ENCODE measurements at places on chromosomes 5 and 9.
A peak's percentile ranks its signal among the peaks of the same experiment; 100 is the strongest.

DNA sequence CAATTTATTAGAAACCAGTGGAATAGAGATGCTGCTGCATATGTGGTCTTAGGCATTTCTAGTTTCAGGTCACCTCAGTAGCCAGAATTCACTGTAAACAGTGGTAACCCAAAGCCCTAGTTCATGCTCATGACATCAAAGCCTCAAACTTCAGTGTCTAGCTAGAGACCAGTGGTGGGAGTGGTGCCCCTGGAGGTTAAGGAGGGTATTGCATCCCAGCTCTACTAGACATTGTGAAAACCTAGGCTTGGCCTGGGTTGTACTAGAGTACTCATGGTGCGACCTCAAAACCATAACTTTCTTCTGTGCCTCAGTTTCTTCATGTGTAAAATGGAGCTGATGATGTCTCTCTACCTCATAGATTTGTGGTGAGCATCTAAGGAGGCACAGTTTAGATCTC is 18.8 kb downstream of the COL5A1 start:
- peak; percentile 45 for DNase-seq

DNA sequence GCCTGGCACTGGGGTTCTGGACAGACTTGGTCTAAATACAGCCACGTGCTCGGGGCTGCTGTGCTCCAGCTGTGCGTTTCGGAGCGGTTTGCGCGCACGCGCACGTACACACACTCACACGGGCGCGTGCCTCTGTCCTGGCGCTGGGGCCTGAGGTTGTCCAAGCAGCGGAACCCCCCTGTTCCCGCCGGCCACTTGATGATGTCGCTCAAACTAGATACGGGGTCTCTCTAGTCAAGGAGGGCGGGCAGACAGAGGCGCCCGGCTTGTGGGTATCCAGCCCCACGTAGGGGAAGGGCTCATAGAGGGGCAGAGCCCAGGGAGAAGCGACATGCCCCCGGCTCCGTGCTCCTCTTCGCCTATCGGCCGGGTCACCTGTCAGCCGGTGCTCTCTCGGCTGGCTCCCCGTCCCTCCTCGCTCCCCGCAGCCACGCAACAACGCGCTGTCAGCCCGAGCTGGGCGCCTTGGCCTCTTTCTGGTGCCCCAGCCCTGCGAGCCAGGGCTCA is 8.9 kb downstream of the NR2F1-AS1 start:
- no peak for DNase-seq

- DNase-seq = no peak
Measured at GRCh38 chr9:81598123-81598497, 91.2 kb downstream of the TLE1 start.

GRCh38 chr9:132234535-132234934 is 72.7 kb downstream of the NTNG2 start:
- no peak for DNase-seq

GRCh38 chr5:68007451-68007850 is 208.1 kb upstream of the PIK3R1 start:
- peak; percentile 94 for DNase-seq

- no peak for DNase-seq
Measured at GRCh38 chr9:109973336-109973735, 193.3 kb downstream of the PALM2AKAP2 start.

DNA sequence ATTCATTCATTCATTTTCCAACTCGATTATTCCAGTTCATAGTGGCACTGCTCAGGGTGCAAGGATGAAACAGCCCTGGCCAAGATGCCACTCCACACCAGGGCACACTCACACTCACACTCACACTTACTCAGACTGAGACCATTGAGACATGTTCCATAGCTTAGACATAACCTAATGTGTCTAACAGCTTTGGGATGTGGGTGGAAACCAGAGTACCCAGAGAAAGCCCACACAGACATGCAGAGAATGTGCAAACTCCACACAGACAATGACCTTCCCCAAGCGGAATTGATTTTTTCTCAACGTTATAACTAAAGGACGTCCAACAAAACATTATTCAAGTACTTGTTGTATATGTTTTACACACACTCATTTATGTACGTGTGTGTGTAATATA is 1363.5 kb downstream of the EFNA5 start:
- DNase-seq = no peak

DNA sequence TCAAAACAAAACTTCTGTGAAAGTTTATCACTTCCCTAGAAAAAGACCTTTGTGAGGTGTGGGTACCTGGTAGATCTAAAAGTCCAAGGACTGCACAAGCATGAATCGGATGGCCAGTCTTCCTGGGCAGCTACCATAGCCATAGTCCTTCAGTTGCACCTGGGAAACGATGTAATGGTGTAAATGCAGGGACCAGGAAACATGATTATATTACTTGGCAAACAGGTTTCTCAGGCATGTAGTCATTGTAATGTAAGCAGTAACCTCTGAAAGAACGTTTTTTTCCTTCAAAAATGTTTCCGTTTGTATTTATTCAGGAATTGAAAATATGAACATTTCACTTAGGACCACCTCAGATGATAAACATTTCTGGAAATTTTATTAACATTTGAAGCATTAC is 433.4 kb downstream of the DTWD2 start:
- DNase-seq = no peak

DNA sequence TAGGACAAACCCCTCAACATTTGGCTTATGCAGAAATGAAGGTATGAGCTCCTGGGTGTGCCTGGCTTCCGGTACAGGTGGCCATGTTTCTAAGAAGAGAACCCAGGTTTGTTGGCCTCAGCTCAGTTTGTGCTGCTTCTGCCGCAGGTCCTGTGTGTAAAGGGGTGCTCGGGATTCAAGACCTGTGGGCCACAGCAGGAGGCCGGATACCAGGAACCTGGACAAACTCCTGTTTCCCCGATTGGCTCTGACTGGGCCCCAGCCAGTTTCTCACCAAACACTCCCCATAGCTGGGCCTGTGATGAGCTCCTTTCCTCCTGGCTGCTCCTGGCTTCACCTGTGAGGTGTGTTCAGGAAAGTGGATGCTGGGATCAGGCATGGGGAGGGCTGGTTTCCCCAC is 271.2 kb upstream of the IRX2 start:
- no peak for DNase-seq

GRCh38 chr9:109815366-109815947 is 35.5 kb downstream of the PALM2AKAP2 start:
- DNase-seq = peak; percentile 62

DNA sequence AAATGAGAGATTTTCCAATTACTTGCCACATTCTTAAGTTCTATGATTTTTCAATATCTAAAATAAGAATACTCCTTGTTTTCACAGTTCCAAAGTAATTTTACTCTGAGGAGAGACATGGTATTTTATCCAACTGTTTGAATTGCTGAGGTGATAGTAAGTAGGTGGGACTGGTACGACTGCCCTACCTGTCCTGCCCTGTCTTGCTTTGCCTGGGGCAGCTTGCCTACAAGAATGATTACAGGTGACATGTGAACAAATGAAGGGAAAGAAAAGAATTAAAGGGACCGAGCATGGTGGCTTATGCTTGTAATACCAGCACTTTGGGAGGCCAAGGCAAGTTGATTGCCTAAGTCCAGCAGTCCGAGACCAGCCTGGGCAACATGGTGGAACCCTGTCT is 41.6 kb upstream of the HMGCS1 start:
- DNase-seq = no peak

GRCh38 chr5:10563945-10564837 is at the start of gene ANKRD33B:
Gene ANKRD33B, plus strand, starts transcription at chr5:10564070. Its CDS starts 398 bp downstream, at chr5:10564468.
- DNase-seq = peak; percentile 52

DNA sequence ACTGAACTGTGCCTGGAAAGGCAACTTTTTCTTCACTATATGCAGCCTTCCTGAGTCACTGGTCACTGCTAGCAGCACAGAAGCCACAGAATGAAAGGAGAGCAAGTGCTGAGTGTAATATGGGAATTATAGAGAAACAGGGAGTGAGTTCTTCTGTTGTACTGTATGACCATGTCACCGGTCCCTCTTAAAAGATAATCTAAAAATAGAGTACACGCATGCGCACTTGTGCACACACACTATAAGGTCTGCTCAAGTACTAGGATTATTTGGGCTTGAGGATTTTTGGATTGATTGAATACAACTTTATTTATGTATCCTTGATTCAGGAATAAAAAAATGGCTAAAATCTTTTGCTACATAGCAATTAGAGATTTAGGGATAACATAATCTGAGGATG is 571.9 kb downstream of the PDE4D start:
- DNase-seq = no peak
